Activated T-cell treated with anti-CD3 and anti-CD28 coated beads for 4 hours (primary cell): ENCODE measurements at places on chromosomes 6 and 20.

DNA sequence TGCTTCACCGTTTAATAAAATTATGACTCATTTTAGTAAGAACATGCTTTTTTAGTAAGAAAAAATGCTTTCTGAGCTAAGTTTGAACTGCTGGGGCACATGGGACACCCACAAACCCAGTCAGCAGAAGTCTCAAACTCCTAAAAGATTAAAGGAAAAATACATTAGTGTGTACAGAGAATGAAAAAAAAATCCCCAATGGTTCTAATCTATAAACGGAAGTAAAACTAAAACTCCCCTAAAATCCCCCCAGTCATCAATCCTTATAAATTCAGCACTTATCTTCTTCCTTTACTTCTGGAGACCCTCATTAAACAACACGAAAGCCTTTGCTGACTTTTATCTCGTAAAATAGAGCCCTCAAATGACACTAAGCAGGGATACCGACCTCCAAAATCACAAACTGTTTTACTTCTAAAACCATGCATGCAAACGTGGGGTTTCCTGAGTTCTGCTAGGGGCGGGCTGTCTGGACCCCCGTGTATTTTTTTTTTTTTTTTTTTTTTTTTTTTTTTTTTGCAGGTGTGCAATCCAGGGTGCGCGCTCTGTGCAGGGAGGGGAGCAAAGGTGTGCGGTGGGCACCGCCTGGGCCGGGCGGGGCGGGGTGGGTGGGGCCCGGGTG is 1.1 kb upstream of the MYB start:
- no peak for DNase-seq

DNA sequence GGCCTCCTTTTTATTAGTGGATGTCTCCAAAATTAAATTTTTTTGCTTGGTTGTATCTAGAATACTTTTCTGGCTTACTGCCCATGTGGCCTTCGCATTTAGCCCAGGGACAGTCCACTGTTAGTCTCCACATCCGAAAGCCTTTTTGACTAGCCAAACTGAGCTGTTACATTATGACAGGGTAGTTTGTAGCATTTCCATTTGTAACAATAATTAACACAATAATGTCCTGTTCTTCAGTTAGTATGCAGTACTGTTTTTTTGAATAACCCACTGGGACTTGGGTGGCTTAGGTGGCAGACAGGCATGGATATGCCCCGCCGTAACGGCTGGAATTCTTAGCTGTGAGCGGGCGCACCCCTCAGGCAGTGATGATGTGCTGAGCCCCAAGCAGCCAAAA is 12.7 kb upstream of the BTN3A2 start:
- no peak for DNase-seq

DNA sequence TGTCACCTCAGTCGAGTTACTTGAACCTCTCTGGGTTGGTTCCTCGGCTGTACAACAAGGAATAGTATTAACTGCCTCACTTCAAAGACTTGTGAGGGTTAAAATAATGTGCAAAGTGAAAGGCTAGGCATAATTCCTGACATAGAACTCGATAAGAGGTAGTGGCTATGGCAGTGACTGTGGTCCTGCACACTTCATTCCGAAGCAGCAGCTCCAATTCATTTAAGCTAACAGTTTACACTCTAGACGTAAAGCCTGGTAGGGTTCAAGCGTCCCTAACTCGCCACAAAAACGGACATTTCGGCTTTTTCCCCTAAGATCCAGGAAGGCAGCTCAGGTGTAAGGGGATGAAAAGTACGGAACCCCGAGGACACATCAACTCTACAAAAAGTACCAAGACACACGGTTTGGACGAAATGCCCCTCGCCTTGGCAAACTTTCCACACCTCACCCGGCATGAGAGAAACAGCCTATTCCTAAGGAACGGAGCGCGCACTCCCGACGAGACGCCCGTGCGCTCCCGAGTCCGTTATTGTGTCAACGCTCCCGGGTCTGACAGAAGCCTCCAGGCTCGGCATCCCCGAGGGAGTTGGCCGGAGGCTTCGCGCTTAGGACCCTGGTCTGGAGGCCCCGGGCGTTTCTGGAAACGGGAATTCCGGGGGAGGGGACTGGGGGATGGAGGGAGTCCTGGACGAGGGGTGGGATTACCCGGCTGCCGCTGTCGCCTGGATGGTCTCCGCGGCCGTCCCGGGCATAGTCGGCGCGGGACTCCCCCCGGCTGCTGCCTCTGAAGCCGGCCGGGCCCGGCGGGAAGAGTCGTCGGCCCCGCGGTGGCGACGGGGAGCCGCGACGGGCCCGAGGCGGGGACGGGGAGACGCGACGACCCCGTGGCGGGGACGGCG is 937 bp downstream of the ZNF318 start:
- no peak for DNase-seq

GRCh38 chr6:33787954-33788693 is 806 bp downstream of the LEMD2 start:
- no peak for DNase-seq

- no peak for DNase-seq
Measured at GRCh38 chr6:19181211-19181610, 656.0 kb upstream of the ID4 start.

DNA sequence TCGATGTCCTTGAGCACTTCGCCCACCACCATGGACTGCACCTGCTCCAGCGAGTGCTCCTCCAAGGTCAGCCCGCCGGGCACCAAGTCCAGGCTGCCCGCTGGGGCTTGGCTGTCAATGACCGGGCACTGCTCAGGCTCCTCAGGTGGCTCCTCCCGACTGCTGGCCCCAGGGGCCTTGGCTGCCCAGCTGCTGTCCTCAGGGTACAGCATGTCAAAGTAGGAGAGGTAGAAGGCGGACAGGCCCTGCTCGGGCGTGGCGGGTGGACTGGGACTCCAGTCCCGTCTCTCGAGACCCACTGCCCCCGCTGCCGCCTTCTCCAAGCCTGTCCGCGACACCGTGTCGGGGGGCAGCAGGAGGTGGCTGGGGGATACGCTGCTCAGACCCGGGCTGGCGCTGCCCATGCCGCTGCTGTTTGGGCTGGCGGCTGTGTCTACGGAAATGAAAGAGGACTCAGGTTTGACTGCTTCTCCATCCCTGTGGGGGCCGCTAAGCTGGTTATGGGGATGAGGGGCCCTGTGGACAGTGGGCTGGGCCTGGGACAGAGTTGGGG is 12.0 kb downstream of the SPDEF start:
- no peak for DNase-seq

- DNase-seq: no peak
Measured at GRCh38 chr6:108837236-108837971, 10.8 kb upstream of the ARMC2 start.

DNA sequence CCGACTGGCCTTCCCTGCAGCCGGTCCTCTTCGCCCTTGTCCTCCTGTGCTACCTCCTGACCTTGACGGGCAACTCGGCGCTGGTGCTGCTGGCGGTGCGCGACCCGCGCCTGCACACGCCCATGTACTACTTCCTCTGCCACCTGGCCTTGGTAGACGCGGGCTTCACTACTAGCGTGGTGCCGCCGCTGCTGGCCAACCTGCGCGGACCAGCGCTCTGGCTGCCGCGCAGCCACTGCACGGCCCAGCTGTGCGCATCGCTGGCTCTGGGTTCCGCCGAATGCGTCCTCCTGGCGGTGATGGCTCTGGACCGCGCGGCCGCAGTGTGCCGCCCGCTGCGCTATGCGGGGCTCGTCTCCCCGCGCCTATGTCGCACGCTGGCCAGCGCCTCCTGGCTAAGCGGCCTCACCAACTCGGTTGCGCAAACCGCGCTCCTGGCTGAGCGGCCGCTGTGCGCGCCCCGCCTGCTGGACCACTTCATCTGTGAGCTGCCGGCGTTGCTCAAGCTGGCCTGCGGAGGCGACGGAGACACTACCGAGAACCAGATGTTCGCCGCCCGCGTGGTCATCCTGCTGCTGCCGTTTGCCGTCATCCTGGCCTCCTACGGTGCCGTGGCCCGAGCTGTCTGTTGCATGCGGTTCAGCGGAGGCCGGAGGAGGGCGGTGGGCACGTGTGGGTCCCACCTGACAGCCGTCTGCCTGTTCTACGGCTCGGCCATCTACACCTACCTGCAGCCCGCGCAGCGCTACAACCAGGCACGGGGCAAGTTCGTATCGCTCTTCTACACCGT is 6.1 kb downstream of the UBD start:
- DNase-seq: no peak

- DNase-seq: no peak
Measured at GRCh38 chr20:62949153-62949821, 3.2 kb upstream of the SLC17A9 start.

DNA sequence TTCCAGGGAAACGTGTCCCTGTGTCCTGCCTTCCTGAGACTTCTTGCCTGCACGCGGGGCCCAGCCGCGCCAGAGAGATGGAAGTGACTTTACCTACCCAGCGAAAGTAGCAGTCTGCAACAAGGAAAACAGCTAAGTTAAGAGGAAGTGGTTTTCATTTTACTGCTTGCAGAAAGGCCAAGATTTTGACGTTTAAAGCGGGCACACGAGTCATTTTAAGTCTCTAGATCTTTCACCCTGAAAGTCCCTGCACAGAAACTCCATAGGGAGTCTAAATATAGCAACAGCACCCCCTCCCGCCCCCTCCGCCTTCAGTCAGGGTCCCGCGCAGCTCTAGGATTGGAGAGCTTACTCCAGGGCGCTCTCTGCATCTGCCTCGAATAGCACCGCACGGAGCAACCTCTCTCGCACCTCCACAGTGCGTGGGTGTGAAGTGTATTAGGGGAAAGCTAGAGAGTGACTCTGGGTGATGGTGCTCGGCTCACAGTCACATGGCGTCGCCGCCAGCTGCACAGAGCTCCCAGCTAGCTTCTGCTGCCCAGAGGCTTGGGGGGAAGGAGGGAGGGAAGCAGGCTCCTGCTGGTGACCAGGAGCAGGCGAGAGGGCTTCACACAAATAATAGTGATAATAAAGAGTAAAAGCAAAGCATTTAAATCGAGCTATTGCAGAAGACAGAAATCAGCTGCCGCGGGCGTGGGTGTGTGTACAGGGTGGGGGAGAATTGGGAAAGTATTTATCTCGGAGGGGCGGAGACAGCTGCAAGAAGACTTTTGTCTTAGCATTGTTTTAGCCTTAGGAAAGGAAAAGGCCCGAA is 1.8 kb upstream of the KCNQ5 start:
- peak; percentile 78 for DNase-seq

GRCh38 chr20:36175016-36175415 is 20.5 kb downstream of the EPB41L1 start:
- DNase-seq: no peak

- no peak for DNase-seq
Measured at GRCh38 chr20:57225197-57225733, 41.2 kb downstream of the BMP7 start.

DNA sequence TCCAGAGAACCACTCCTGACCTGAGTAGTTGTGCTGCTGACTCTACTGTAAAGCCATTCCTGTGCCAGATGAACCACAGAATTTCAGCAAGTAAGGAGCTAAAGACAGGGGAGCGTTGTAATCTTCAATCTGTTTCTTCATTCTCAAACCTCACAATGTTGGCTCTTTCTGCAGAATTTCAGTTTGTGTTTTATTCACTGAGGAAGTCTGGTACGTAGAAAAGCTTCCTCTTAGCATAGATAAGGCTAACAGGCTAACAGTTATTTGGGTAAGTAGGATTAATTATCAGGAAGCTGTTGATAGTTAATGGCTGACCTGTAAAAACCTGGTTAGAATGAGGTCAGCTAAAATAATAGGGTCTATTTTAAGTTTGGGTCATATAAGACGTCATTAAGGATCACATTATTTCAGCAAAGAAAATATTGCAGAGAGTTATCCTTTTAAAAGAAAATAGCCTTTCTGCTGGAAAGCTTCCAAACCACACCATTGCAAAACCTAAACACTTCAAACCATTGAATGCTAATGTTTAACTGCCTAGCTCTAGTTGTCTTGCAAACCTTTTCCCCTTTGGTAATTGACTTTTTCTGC is 14.1 kb upstream of the TENT5A start:
- no peak for DNase-seq

- DNase-seq: no peak
Measured at GRCh38 chr6:485655-486170, 94.2 kb downstream of the IRF4 start.

GRCh38 chr6:15685619-15686018 is 22.8 kb upstream of the DTNBP1 start:
- DNase-seq: no peak

DNA sequence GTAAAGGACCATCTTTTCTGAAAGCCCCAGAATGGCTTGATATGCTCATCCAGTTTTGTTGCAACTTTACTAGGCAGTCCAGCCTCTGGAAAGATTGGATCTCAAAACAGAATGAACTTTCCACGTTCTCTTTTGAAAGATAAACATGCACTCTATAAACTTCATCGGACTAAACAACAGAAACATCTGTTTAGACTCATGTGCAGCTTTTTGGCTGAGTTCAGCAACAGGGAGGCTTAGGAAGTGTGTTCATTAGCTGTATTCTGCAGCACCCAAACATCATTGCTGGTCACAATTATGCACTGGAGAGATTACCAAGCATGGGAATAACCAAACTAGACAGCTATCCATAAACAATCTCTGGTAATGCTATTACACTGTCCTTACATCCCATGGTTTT is 180.5 kb downstream of the TENT5A start:
- DNase-seq: no peak
